ENCODE measurements at places on chromosomes 11 and 22. TPM values are rescaled to one million over a fixed set of nuclear protein-coding genes. Genes with fewer than 3 reads are reported as not detected.

- H3K36me3 ChIP-seq: no peaks in the 10 kb centered on the region
- H3K27ac ChIP-seq: no peak overlapping the region
- no peak for DNase-seq
Measured at GRCh38 chr11:83102834-83103233, 31.1 kb upstream of the RAB30 start.

DNA sequence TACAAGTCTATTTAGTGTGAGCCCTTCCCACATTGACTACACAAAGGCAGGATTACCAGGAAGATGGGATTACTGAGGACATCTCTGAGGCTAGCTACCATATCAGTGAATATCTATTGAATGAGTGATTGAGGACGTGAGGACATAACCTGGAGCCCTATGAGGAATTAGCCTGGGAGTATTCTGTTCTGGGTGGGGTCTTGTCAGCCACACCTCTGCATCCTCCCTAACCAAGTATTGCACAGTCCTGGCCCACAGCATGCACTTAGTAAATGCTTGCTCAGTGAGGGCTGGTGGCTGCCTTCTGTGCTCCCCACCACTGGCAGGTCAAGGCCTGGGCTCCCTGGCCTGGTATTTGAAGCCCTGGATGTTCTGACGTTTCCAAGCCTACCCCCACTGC, 14.8 kb downstream of the DUSP18 start:
- DNase-seq: no peak
- peaks cover 2% of the 10 kb centered on the region for H3K36me3 ChIP-seq
- no peak overlapping the region for H3K27ac ChIP-seq
- H3K4me1 ChIP-seq: peaks cover 6% of the 10 kb centered on the region

GRCh38 chr22:19152942-19153883, 3.1 kb upstream of the GSC2 start:
- no peak overlapping the region for H3K4me3 ChIP-seq

GRCh38 chr22:17964156-17964555, 60.2 kb downstream of the MICAL3 start:
- no peak overlapping the region for H3K4me3 ChIP-seq
- H3K4me1 ChIP-seq: peaks cover 17% of the 10 kb centered on the region
- H3K36me3 ChIP-seq: peaks cover 2% of the 10 kb centered on the region
- peak overlapping the region; percentile 71 for H3K27ac ChIP-seq
- no peak for DNase-seq
- no peaks in the 10 kb centered on the region for H3K27me3 ChIP-seq

DNA sequence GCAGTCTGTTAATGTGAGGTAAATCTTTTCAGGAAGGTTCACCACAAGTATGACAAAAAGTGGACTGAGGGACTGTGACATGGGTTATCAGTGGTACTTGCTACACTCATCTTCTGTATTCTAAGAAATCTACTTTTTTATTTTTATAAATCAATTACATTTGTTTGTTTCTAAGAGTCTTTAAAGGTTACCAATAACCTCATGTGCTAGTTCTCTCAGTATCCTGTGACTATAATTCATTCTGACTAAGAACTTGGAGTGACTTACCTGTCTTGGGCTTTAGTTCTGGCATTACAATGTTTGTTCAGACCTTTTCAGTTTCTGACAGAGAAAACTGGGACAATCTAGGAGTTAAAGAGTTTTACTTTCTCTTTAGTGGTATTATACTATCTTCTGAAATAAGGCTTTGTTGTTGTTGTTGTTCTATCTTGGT, 108.4 kb downstream of the PDE3B start:
- DNase-seq: no peak
- no peaks in the 10 kb centered on the region for H3K27me3 ChIP-seq
- no peaks in the 10 kb centered on the region for H3K4me1 ChIP-seq
- H3K27ac ChIP-seq: no peak overlapping the region

DNA sequence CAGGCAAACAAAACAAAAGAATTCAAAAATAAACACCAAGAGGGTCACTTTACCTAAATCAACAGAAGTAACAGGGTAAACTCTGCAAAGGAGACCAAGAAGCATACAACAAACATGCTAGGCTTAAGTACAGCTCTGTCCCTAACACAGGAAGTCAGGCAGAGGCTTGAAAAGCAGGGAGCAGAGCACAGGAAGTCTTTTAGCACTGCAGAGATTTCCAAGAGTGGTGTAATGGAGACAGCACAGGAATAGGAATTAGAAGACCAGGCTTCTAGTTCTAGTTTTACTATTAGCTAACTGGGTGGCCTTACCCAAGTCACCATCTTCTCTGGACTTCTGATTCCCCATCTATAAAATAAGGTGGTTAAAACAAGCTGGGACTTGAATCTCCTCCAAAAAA, 1.9 kb downstream of the RBFOX2 start:
- H3K27ac ChIP-seq: no peak overlapping the region
- H3K27me3 ChIP-seq: no peaks in the 10 kb centered on the region
- peak; percentile 60 for DNase-seq
- peak overlapping the region; percentile 98 for H3K4me3 ChIP-seq

DNA sequence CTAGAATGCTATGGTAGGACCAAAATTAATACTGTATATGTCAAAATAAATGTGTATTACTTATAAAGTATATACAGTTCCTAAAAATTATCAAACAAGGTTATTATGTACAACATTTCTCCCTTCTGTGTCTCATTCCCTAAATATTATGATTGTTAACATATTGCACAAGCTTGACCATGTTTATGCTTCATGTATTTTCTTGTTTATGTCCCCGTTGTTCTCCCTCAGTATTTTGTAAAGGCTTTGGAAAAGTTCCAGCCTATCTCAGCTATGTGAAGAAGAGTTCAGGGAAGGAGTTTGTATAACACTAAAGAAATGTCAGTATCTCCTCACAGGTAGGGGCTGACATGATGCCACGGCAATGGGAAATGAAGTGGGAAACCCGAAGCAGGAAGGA, 19.6 kb downstream of the ADM start:
- H3K27ac ChIP-seq: peak overlapping the region; percentile 89
- peak; percentile 54 for DNase-seq
- H3K36me3 ChIP-seq: no peaks in the 10 kb centered on the region
- H3K4me1 ChIP-seq: peaks cover 50% of the 10 kb centered on the region
- no peaks in the 10 kb centered on the region for H3K27me3 ChIP-seq

DNA sequence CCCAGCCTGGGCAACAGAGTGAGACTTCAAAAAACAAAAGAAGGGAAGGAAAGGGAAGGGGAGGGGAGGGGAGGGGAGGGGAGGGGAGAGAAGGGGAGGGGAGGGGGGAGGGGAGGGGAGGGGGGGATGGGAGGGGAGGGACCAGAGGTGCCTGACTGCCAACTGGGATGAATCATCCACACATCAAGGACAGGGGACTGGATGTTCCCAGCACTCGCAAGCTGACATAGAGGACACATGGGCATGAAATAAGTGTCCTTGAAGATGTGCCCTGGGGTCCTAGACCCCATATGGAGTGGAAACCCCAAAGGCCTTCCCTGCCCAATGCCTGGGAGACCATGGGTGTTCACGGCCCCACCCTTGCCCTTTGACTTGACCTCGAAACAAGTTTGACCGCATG, 19.8 kb downstream of the TST start:
- H3K27me3 ChIP-seq: peaks cover 47% of the 10 kb centered on the region
- H3K4me1 ChIP-seq: no peaks in the 10 kb centered on the region
- DNase-seq: no peak
- H3K36me3 ChIP-seq: no peaks in the 10 kb centered on the region

GRCh38 chr11:120141768-120142423, 4.0 kb upstream of the TRIM29 start:
- no peak overlapping the region for H3K4me3 ChIP-seq
- H3K4me1 ChIP-seq: no peaks in the 10 kb centered on the region
- H3K27me3 ChIP-seq: peaks cover 48% of the 10 kb centered on the region
- no peak overlapping the region for H3K27ac ChIP-seq
- no peak for DNase-seq
- no peaks in the 10 kb centered on the region for H3K36me3 ChIP-seq

DNA sequence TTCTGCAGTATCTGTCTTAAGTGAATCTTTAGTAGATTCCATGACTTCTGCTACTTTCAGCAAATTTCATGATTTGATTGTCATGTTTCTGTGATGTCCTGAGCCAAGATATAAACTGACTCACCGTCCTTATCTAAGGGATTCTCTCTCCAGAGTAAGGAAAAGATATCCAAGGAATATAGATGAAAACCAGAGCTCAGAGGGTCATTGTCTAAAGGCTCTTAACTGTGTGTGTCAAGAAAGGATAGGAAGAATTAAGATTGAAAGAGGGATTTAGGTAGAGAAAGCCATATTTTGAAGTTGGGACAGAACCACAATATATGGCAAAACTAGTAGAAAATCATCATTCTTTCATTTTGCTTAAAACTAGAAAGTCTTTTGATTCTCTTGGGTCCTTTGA, 50.7 kb downstream of the PPME1 start:
- H3K27me3 ChIP-seq: no peaks in the 10 kb centered on the region
- no peak overlapping the region for H3K27ac ChIP-seq
- no peaks in the 10 kb centered on the region for H3K4me1 ChIP-seq
- peak; percentile 12 for DNase-seq
- peaks cover 3% of the 10 kb centered on the region for H3K36me3 ChIP-seq

- H3K27ac ChIP-seq: no peak overlapping the region
- no peak for DNase-seq
- H3K36me3 ChIP-seq: no peaks in the 10 kb centered on the region
- H3K4me1 ChIP-seq: no peaks in the 10 kb centered on the region
- no peak overlapping the region for H3K4me3 ChIP-seq
- no peaks in the 10 kb centered on the region for H3K27me3 ChIP-seq
Measured at GRCh38 chr11:67062526-67063373, 6.1 kb downstream of the RHOD start.

DNA sequence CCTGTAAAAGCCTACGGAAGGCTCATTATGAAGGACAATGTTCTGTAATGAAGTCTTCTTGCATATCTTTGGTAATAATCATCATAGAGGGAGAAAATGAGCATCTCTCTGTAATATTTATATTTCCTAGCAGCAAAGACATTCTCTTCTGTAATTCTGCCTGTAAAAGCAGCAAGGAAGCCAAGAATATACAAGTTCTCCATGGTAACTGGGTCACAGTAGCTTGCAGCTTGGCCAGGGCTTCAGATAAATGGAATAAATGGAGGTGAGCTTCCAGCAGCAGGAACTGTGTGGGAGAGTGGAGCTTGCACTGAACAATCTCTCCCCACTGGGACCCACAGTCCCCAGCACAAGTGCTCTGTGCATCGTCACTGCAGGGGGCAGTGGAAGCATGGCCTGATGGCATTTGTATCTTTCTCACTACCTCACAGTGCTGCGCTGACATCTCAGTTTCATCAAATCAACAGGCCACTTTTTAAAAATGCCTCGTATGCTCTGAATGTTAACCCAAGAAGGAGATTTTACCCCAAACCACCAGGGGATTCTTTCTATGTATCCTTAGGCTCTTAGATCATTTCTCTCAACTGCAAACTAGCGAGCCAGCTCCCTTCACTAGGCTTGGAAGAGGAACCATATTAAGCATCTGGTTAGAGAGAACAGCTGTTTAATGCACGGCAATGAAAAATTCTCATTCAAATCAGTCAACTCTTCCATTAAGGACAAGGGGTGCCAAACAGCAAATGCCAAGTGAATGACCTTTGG, 1059.7 kb downstream of the OPCML start:
- no peaks in the 10 kb centered on the region for H3K4me1 ChIP-seq
- no peak overlapping the region for H3K4me3 ChIP-seq
- H3K27me3 ChIP-seq: no peaks in the 10 kb centered on the region

DNA sequence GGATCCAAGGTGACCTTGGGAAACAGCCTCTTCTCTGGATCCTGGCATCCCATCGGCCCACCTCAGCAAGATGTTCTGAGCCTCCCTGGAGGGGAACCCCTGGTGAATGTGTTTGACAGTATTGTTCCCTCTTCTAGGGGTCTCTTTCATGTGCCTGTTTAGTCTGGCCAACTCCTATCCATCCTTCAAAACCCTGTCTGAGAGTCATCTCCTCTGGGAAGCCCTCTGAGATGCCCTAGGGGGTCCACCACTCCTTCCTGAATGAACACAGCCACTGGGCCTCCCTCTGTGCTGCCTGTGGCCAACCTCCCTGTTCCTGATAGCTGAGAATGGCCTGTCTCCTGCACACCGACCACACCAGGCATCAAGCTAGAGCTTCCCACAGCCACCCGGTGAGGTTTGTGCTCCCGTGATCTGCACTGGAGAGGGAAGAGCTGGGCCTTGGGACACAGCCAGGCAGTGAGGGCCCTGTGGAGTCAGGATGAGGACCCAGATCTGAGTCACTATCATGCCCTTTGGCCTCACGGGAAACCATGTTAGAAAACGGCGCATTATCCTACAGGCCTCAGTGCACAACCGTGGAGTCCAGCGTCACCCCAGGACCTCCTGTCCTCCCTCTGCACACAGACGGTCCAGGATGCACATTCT, 8.8 kb downstream of the WNT7B start:
- no peaks in the 10 kb centered on the region for H3K36me3 ChIP-seq
- peaks cover 26% of the 10 kb centered on the region for H3K4me1 ChIP-seq
- H3K27ac ChIP-seq: no peak overlapping the region
- no peak overlapping the region for H3K4me3 ChIP-seq

DNA sequence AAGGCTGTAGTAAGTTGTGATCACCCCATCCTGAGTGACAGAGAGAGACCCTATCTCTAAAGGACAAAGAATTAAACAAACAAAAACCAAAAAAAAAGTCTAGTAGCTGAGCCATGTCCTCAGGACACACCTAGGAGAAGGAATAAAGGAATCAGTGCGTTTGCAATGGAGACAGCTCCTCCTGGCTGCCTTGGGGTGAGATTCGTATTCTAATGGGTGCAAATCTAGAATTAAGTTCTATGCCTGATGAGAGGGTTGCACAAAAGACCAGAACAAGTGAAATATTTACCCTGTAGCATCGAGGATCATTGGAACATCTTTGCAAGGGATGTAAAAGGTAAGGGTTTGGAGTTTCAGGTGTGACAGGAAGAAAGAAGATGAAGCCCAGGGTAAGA, 70.3 kb upstream of the BMAL1 start:
- peaks cover 13% of the 10 kb centered on the region for H3K4me1 ChIP-seq
- no peaks in the 10 kb centered on the region for H3K36me3 ChIP-seq
- H3K27ac ChIP-seq: peak overlapping the region; percentile 84
- DNase-seq: no peak
- no peak overlapping the region for H3K4me3 ChIP-seq
- no peaks in the 10 kb centered on the region for H3K27me3 ChIP-seq

DNA sequence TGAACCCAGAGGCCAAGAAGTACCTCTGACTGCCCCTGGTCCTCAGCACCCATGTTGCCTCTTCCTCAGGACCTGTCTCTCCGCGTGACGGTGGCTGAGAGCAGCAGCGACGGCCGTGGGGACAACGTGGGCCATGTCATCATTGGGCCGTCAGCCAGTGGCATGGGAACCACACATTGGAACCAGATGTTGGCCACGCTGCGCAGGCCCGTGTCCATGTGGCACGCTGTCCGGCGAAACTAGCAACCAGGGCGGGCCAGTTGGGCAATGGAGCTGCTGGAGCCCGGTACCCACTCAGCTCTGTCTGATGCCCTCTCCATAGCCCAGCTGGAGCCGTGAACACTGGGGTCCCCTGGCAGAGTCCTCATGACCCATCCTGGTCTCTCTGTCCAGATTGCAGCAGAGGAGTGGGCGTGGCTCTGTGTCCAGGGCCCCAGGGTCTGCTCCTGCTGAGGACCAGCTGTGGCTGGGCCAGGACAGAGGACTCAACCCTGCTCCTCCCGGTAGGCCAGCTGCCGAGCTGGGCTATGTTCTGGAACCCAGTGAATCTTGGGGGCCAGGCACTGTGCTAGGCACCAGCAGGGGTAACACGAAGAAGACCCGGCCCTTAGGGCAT, 8.0 kb upstream of the RHOD start:
- no peak overlapping the region for H3K27ac ChIP-seq
- peaks cover 19% of the 10 kb centered on the region for H3K4me1 ChIP-seq
- H3K36me3 ChIP-seq: no peaks in the 10 kb centered on the region
- H3K4me3 ChIP-seq: no peak overlapping the region
- no peak for DNase-seq

Gene PKNOX2
- total RNA-seq: 1.1 TPM

Gene PHLDA2
- total RNA-seq: 4.4 TPM

Gene CST6
- 0.54 TPM for total RNA-seq

Gene MAPK8IP1
- total RNA-seq: 6.9 TPM

Gene BTG4
- total RNA-seq: not detected

Gene PLEKHA7
- total RNA-seq: not detected

Gene TESMIN
- 0.56 TPM for total RNA-seq
